ENCODE measurements at places on chromosomes 2 and 18. TPM values are rescaled to one million over a fixed set of nuclear protein-coding genes. Genes with fewer than 3 reads are reported as not detected.

Gene IL36RN
- total RNA-seq, result not detected

- DNase-seq, result no peak
Observed at GRCh38 chr18:36284268-36284667, 13.2 kb upstream of the FHOD3 start.

DNA sequence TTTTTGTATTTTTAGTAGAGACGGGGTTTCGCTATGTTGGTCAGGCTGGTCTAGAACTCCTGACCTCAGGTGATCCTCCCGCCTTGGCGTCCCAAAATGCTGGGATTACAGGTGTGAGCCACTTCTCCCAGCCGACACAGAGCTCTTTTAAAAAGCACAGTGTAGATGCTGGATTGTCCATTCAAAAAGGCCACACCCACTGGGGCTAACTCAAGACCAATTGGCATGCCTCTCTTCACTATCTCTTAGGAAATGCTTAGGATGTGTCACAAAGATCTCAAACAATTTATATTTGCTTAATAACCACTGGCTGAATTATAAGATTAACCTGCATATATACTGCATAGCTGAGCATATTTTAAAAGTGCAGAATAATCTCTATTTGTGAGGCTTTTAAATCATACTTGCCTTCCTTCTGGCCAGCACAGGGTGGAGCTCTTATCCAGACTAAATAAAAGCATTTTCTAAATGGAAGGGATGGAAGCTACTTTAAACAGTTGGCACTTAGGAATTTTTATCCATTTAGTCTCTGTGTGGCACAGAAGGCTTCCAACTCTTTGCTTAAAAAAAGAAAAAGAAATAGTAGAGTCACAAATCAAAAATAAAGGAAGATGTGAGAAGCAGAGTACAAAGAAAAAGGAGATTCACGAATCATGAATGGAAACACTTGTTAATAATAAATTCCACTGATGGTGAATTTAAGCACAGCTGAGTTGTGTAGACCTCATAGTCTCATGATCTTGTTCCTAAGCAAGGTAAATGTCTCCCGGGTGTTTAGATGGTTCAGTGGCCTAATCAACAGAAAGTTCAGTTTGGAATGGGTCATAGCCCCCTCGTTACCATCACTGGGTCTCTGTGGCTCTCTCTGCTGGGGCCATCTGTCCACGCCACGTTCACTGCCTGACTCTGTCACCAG, 22.4 kb downstream of the CRYGD start:
- DNase-seq, result no peak

- no peak for DNase-seq
Observed at GRCh38 chr2:58064086-58064485, 17.5 kb downstream of the VRK2 start.

DNA sequence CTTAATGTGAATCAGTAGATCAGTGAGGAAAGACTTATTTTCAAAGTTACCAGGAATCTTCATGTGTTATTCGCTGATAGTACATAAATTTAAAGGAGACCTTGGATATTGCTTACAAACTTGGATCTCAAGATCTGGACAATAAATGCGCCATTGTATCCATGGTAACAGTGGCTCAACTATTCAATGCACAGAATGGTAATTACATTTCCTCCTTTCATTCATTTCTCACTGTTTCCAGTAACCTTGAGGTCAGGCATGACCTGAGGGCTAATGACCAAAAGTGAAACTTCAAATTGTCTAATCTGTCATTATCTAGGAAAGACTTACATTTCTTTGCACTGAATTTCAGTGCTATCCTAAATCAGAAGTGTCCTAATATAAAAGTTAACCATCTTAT, 8.1 kb downstream of the LRP2 start:
- DNase-seq, result no peak

DNA sequence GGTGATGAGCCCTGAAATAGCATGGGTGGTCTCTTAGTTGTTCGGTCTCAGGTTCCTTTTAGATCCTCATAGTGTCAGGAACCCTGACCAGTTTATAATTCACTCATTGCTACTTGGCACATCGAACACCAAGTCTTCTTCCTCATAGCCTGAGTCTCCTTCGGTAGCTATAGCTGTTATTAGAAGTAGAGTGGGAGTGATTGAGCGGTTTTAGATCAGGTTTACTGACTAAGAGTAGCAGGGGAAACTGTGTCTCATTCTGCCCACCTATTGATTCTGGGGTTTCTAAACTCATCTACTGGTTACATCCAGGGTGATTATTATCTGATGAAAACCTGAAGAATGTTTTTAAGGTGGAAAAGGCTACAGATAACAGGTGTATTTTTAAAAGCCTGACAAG, 114.6 kb downstream of the SETBP1 start:
- no peak for DNase-seq

DNA sequence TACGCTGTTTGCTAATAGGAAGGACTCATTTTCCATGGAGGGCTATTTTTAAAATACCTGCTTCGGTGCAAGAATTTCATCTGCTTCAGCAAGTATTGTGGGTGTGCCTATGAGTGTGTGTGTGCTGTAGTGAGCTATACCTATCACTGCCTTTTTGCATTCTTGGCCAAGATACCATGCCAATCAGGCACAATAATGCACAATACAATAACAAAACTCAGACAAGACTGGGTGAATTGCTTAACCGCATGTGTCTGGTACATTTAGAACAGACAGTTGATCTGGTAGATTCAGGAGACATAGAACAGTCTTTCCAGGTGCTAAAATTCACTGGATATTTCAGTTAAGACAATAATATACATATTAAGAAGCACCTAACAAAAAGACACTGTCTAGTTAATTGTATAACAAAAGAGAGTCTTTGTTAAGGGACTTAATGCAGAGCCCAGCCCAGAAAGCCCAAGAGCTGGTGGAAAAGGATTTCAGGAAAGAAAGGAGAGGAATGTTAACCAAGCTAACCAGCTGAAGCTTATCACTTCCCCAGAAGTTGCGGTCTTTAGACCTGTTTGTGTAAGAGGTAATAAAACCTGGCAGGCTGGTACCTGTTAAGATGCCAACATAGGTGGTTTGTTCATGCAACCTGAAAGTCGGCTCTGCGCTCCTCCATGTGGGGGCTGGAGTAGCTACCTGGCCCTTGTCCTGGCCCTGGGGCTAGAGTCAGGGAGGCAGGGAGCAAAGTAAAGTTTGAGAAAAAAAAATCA, 153.3 kb upstream of the RBMS1 start:
- DNase-seq, result no peak

DNA sequence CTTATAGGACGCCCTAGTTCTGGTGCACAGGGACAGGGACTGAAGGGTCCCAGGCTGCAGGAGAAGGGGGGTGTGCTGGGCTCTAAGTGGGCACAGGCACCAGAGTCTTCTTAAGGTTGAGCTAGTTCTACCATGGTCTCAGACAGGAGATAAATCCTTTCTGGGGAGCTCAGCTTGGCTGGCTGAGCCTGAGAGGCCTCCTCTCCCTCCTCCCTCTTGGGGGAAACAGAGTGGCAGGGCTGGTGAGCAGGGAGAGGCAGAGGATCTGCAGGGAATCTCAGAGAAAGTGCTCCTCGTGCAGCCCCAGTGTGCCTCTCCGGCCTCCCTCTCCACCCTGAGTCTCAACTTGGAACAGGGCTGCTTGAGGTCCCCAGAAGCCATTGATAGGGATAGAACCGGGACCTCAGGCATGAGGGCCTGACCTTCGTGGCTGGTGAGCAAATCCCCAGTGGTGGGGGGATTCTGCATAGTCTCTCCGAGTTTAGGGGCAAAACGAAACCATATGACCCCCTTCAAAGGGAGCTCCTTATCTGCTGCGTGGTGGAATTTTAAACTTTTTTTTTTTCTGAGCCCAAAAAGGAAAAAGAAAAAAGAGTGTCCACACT, 2.0 kb downstream of the GDF7 start:
- DNase-seq, result no peak

Gene CNRIP1
- total RNA-seq, result not detected

DNA sequence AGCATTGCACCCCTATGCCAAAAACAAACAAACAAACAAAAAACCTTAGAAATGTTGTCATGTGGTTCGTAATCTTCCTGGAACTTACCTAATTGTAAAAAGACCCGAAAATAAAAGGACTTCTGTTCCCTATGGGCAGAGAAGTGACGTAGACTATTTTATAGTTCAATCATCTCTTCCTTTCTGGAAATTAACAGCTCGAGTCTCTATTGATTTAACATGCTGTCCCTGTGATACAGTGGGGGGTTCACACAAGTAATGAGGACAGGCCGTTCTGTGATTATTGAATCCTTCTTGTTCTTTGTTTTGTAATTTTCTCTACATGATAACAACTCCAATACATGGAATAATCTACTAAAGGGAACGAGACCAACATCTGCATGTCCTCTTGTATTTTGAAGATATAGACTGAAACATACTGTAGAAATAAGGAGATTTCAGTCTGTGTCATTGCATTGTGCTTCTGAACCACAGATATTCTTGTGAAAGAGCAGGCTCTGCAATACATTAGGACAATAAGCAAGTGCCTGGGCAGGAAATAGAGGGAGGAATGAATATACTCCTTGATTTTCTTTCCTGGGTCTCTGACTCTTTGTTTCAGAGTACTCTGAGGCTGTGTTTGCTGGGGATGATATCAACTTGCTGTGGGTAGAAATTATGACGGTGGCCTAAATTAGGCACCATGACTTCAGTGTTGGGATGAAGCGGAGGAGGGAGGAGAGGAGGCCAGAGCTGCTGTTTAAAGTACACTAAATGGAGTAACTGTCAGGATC, 65.7 kb upstream of the PPM1B start:
- DNase-seq, result no peak

Gene CXCR1
- total RNA-seq, result not detected

Gene KCNE4
- not detected for total RNA-seq

- no peak for DNase-seq
Observed at GRCh38 chr2:221567231-221567760, 4.8 kb downstream of the EPHA4 start.

Gene HOXD13
- not detected for total RNA-seq

Gene ATP6V1C2
- not detected for total RNA-seq

- no peak for DNase-seq
Observed at GRCh38 chr2:14776216-14776615, 143.7 kb downstream of the LRATD1 start.

- no peak for DNase-seq
Observed at GRCh38 chr18:21903709-21904108, 163.1 kb downstream of the MIB1 start.

Gene INHA
- total RNA-seq, result not detected

DNA sequence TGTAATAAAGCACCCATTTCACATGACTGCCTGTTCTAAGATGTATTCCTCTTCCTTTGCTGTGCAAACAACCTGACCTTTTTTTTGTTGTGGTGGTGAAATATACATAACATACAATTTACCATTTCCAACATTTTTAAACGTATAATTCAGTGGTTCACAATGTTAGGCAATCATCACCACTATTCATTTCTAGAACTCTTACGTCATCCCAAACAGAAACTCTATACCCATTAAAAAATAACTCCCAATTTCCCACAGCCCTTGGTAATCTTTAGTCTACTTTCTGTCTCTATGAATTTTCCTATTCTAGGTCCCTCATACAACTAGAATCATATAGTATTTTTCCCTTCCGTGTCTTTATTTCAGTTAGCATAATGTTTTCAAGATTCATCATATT, 36.7 kb downstream of the RND3 start:
- DNase-seq, result no peak

Gene ARHGAP15
- total RNA-seq, result 261 TPM

DNA sequence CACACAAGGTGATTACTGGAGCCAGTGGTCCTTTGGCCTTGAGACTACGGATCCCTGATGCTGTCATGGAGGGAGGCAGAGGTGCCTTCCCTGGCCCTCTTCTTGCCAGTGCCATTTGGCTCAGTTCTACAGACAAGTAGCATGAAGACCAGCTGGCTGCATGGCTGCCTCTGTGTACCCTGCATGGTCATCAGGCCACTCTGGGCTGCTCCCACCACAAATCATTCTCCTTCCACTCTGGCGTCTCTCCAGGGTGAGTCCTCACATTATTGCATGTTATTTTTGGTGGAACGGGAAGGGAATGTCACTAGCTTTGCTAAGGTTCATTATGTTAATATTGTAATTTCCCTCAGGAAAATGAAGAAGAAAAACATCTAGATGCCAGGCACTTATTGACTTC, 229.8 kb downstream of the VAPA start:
- no peak for DNase-seq

Data from CD4-positive, CD25-positive, alpha-beta regulatory T cell (primary cell).